NB4 (cell line): ENCODE measurements at places on chromosomes 3 and 15.

GRCh38 chr3:18149386-18149785 lies 275.8 kb downstream of the SATB1 start:
- no peak for DNase-seq

- peak; percentile 9 for DNase-seq
Observed at GRCh38 chr3:34024447-34025240, 226.2 kb downstream of the PDCD6IP start.

DNA sequence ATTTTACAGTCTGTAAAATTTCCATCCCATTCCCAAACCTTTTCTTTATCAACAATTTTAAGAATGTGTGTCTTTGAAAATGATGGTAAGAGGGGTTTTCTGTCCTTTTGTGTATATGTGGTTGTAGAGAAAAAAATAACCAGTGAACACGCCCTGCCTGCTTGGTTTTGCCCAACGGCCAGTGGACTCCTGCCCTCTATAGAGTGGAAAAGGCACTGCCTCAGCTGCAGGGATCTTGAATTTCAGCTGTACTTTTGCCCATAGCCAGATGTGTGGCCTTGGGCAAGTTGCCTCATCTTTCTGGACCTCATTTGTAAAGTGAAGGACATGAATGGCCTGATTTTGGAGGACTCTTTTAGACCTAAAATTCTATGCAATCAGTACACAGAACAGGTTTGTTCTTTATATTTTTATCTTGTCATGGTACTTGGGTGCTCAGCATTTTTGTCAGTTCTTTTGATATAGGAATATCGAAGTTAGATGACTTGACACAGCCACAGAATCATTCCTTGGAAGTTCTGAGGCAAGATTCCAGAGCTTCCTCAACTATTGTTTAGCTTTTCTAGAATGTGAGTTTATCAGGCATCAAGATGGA lies 81.0 kb downstream of the CLDN11 start:
- DNase-seq = peak; percentile 19

- DNase-seq = no peak
Observed at GRCh38 chr3:9091486-9092235, 128.4 kb upstream of the RAD18 start.

- no peak for DNase-seq
Observed at GRCh38 chr3:72888546-72889309, 882 bp downstream of the GXYLT2 start.
